ENCODE measurements at places on chromosomes 11 and 22. TPM values are rescaled to one million over a fixed set of nuclear protein-coding genes. Genes with fewer than 3 reads are reported as not detected.

The MGAT3 gene
- 0.27 TPM for total RNA-seq

The OR4D6 gene
- total RNA-seq, result not detected

The CNGA4 gene
- total RNA-seq, result not detected

The CASP4 gene
- total RNA-seq, result 158 TPM

The PNPLA2 gene
- total RNA-seq, result 20.0 TPM

The ISX gene
- total RNA-seq, result not detected

The KCNC1 gene
- not detected for total RNA-seq

The IL10RA gene
- total RNA-seq, result not detected

The KCNJ5 gene
- not detected for total RNA-seq

The FGF4 gene
- 0.08 TPM for total RNA-seq

The MS4A6E gene
- not detected for total RNA-seq

The OR51B5 gene
- total RNA-seq, result not detected

The OR6T1 gene
- total RNA-seq, result not detected

The JHY gene
- total RNA-seq, result 9.3 TPM

The WT1 gene
- total RNA-seq, result 46.6 TPM

The KCNK7 gene
- total RNA-seq, result 0.09 TPM

The C11orf91 gene
- not detected for total RNA-seq

The SLN gene
- total RNA-seq, result not detected

The SBF2 gene
- 47.1 TPM for total RNA-seq

The PLA2G3 gene
- total RNA-seq, result 0.09 TPM

The FOSL1 gene
- total RNA-seq, result 11.4 TPM

The KRTAP5-9 gene
- total RNA-seq, result not detected

The MS4A15 gene
- total RNA-seq, result not detected

The OSM gene
- total RNA-seq, result not detected

The TEF gene
- total RNA-seq, result 17.4 TPM

The ART1 gene
- total RNA-seq, result not detected

The ZBTB16 gene
- total RNA-seq, result 0.41 TPM

The ENDOD1 gene
- total RNA-seq, result 17.6 TPM

The EMID1 gene
- total RNA-seq, result 0.08 TPM

The MFRP gene
- total RNA-seq, result 0.08 TPM

The IGSF22 gene
- not detected for total RNA-seq

The OTUB1 gene
- total RNA-seq, result 5.5 TPM

The MMP12 gene
- not detected for total RNA-seq

The OR8B12 gene
- total RNA-seq, result not detected

The NEFH gene
- 0.54 TPM for total RNA-seq

The SYT7 gene
- 7.0 TPM for total RNA-seq

The TSSK2 gene
- total RNA-seq, result not detected

The UBE2L3 gene
- total RNA-seq, result 39.0 TPM

The TTLL12 gene
- 40.5 TPM for total RNA-seq

The SLC22A25 gene
- total RNA-seq, result not detected

The TSPAN18 gene
- 0.49 TPM for total RNA-seq

The C11orf86 gene
- not detected for total RNA-seq

The GALNT18 gene
- total RNA-seq, result 2.4 TPM

The GLB1L3 gene
- total RNA-seq, result not detected

Measured in fibroblast of the aortic adventitia (primary cell).